ENCODE measurements at places on chromosomes 3 and 15.

- no peak for DNase-seq
Observed at GRCh38 chr15:62734706-62735105, 307.8 kb upstream of the TPM1 start.

GRCh38 chr15:64001148-64001547 is 45.1 kb downstream of the DAPK2 start:
- DNase-seq: no peak

DNA sequence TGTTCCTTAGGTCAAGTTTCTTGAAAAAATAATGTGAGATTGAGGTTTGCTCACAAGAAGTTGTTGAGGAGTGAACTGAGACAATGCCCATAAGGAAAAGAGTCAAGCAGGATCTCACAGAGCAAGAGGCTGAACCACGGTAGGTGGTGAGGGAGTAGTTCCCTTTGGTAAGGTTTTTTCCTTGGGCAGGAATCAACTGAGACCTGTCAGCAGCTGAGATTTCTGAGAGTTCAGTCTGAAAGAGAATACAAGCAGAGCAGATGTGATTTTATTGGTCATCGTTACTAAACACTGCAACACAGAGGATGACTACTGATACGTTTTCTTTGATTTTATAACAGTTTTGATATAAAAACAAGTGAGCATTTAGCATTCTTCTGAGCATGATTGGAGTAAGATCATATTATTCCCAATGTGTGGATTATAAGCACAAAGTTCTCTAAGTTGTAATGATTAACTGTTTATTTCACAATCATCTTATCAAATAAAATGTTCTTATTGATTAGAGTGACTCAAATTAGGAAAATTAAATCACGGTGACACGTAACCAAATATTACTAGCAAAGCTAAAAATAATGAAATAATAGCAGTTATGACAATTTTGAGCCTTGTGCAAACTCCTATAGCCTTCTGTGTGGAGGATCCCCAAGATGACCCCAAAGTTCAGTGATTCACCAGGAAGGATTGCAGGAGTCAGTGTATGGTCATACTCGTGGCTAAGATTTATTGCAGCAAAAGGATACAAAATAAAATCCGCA is 346.2 kb upstream of the ZNF717 start:
- DNase-seq: no peak

GRCh38 chr3:186979852-186980251 is 49.5 kb downstream of the ST6GAL1 start:
- DNase-seq: no peak

- no peak for DNase-seq
Observed at GRCh38 chr15:52797625-52798501, 7.7 kb upstream of the ONECUT1 start.

- no peak for DNase-seq
Observed at GRCh38 chr3:7710284-7710683, 791.3 kb upstream of the LMCD1 start.

- DNase-seq: no peak
Observed at GRCh38 chr3:73422571-73422970, 202.2 kb downstream of the PDZRN3 start.

DNA sequence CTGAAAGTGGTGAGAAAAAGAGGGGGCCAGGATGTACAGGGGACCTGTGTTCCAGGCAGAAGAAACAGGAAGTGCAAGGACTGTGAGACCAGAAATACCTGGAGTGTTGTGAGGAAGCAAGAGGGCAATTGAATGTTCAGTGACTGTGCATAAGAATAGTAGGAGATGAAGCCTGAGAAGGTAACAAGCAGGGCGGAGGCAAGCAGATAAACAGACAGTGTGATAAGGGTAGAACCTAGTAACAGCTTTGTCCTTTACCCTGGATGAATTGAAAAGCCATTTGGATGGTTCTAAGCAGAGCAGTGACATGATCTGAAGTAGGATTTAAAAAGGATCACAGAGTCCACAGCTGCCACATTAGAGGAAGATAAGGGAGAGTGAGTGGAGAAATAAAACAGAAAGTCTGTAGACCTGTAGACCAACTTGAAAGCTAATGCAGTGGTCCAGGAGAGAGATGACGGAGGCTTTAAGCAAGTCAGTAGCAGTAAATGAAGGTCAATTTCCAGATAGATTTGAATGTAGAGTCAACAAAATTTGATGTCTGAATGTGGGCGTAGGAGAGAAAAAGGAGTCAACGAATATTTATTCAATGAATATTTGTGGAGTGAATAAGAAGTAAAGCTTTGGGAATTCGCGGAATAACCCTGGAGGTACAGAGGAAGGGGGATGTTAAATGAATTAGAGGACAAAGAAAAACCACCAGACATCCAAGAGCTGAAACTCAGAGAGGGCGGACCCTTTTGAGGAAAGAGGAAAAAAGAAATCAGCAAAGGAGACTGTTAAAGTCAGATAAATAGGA is 4.2 kb upstream of the PLOD2 start:
- no peak for DNase-seq

DNA sequence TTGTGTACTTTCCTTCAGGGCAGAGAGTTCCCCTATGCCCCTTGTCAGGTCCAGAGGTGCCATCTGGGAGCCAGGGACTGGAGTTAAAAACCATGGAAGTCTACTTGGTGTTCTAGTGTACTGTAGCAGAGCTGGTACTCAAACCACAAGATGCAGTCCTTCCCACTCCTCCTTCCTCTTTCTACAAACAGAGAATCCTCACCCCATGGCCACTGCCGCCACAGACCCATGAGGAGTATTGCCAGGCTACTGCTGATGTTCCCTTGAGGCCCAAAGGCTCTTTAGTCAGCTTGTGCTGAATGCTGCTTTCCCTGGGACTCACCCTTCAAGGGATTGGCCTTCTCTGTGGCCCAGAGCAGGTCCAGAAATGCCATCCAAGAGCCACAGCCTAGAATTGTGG is 229.2 kb upstream of the ZPLD1 start:
- DNase-seq: no peak

DNA sequence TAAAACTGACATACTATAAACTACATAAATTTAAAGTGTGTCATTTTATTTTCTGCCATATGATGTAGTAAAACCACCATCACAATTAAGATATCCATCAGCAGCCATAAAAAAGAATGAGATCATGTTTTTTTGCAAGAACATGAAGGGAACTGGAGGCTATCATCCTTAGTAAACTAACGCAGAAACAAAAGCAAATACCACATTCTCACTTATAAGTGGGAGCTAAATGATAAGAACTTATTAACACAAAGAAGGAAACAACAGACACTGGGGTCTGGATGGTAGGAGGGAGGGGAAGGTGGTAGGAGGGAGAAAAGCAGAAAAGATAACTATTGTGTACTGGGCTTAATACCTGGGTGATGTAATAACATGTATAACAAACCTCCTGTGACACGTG is 24.6 kb downstream of the CCDC14 start:
- DNase-seq: no peak

DNA sequence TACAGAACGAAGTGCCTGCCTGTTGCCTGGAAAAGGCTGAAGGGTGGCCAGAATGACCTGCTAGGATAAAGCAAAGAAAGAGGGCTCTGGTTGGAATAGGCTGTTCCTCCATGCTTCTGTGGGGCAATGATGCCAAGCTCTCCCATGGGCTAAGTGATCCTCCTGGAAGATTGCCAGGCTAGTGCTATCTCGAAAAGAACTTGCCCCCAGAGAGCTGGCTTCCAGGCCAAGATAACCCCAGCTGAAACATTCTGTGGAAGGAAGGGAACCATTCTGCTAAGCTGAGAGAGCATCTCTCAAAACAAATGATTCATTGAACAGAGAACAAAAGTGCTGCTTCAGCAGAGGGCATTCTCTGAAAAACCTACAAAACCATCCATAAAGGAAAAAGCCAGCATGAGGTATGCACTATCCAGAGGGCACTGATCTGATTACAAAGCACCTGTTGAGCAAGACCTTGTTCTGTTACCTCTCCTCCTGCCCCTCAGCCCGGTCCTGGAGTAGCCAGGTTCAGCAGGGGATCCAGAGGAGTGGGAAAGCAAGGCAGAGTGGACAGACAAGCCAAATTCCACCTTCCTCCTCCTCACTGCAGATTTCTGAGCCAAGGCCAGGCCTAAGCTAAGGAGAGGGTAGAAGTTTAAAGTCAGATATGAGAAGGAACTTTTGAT is 31.9 kb upstream of the SPRED1 start:
- DNase-seq: no peak

GRCh38 chr3:125213364-125213755 is 812 bp upstream of the SLC12A8 start:
- DNase-seq: no peak

- DNase-seq: no peak
Observed at GRCh38 chr3:168077091-168077490, 18.6 kb downstream of the GOLIM4 start.

- no peak for DNase-seq
Observed at GRCh38 chr3:53693451-53693850, 152.8 kb downstream of the CHDH start.

GRCh38 chr3:45579251-45579650 is 15.3 kb upstream of the LIMD1 start:
- DNase-seq: no peak

DNA sequence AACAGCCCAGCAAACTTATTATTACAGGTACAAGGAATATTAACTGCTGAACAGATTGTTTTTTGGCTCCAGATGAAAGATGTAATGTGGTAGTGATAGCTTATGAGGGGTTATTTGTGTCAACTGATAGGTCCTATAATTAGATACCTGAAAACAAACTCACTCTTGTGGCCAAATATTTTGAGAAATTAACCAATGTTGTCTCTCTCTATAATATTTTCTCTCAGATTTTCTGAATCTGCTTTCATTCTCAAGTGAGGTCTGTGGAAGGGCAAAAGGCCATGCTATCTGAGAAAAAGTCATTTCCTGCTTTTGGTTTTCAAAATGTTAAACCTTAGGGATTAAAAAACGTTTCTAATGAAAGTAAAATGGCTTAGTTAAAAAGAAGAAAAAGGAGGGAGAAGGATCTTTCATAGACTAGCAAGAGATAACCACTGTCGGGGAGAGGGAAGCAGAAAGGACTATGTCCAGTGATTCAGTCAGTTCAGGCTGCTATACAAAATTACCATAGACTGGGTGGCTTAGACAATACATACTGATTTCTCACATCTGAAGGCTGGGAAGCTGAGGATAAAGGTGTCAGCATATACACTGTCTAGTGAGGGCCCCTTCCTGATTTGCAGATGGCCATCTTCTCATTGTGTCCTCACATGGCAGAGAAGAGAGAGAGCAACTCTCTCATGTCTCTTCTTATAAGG is 277.5 kb upstream of the P2RY1 start:
- DNase-seq: no peak

Measured in stimulated activated CD4-positive, alpha-beta T cell treated with anti-CD3 and anti-CD28 coated beads, Interleukin-1b, Interleukin-23, amount 100 ng/mL, for 1 hour (primary cell).